Osteocyte (in vitro differentiated cells): ENCODE measurements at places on chromosomes 2 and 18. TPM values are rescaled to one million over a fixed set of nuclear protein-coding genes. Genes with fewer than 3 reads are reported as not detected.

- peak overlapping the region; percentile 28 for H3K27ac ChIP-seq
- no peaks in the 10 kb centered on the region for H3K36me3 ChIP-seq
- H3K4me3 ChIP-seq, result peak overlapping the region; percentile 8
- peaks cover 10% of the 10 kb centered on the region for H3K27me3 ChIP-seq
- DNase-seq, result no peak
Observed at GRCh38 chr2:64179582-64180321, 35.5 kb upstream of the PELI1 start.

DNA sequence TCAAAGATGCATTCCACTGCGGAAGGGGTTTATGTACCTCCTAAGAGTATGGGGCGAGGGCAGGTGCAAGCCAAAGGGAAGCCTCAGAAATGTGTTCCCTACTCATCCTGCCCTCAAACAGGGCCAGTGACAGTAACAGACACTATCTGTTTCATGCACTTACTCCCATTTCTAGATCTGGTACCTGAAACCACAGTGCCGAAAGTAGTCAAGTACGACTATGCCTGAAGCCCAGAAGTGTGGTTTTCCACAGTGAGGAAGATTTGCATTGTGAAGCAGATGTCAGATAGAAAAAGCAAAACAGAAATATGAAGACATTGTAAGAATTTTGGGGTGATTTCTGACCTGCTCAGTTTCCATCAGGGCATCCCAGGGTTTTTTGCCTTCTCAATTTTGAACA lies 748.7 kb downstream of the RNF144A start:
- H3K27ac ChIP-seq, result no peak overlapping the region
- no peaks in the 10 kb centered on the region for H3K36me3 ChIP-seq
- no peaks in the 10 kb centered on the region for H3K4me1 ChIP-seq
- DNase-seq, result no peak
- no peaks in the 10 kb centered on the region for H3K27me3 ChIP-seq
- no peak overlapping the region for H3K4me3 ChIP-seq

The ATP6V1B1 gene
- 6.3 and 6.5 TPM in 2 replicates for total RNA-seq

DNA sequence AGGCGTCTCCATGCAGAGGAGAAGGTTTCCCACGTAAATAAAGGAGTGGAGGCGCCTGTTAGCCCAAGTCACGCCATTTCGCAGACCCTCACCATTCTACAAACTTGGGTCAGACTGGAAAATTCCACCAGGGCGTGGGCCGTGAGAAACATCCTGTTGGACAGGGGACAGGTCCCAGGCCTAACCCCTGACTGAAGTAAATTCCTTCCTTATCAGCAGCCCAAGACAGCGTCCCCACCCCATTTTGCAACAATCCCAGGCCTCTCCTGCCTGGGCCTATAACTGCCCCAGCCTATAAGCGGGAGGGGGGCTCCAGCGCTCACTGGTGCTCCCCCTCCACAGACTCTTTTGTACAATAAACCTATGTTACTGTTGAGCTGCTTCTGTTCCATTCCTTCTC lies 57.3 kb upstream of the CBLN2 start:
- no peak overlapping the region for H3K27ac ChIP-seq
- no peak for DNase-seq
- no peaks in the 10 kb centered on the region for H3K27me3 ChIP-seq
- no peaks in the 10 kb centered on the region for H3K36me3 ChIP-seq
- no peak overlapping the region for H3K4me3 ChIP-seq
- peaks cover 8% of the 10 kb centered on the region for H3K4me1 ChIP-seq

DNA sequence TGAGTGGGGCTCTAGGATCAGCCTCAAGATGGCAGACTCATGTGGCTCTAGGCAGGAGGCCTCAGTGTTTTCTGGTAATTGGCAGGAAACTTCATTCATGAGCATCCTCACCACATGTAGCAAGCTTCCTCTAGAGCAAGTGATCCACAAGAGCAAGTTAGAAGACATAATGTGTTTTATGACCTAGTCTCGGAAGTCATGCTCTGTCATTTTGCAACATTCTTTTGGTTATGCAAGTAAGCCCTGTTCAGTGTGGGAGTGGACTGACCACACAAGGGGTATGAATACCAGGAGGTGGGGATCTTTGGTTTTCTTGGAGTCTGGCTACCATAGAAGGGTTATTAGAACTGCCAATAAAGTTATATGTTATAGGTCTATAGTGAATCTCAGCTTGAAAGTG lies 66.8 kb upstream of the STK39 start:
- no peak overlapping the region for H3K4me3 ChIP-seq
- H3K27ac ChIP-seq, result no peak overlapping the region
- H3K4me1 ChIP-seq, result peaks cover 60% of the 10 kb centered on the region
- peaks cover 2% of the 10 kb centered on the region for H3K36me3 ChIP-seq
- no peak for DNase-seq
- no peaks in the 10 kb centered on the region for H3K27me3 ChIP-seq

DNA sequence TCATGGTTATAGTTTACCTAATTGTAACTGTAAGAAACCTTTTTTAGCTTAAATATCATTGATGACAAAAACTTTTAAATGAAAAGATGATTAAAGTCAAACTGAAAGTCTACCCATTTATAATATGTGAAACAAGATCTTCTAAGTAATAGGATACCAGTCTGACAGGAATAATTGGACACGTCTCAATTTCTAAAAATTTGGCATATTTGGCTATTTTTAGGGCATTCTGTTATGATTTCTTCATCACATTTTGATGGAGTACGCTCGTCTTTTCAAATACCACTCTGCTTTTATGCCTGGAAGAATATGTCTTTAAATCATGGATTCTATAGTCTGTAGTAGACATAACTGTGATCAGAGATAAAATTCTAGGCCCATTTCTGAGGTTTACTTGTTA lies 1.3 kb downstream of the R3HDM1 start:
- peaks cover 26% of the 10 kb centered on the region for H3K4me1 ChIP-seq
- H3K27ac ChIP-seq, result peak overlapping the region; percentile 81
- DNase-seq, result no peak
- no peaks in the 10 kb centered on the region for H3K36me3 ChIP-seq
- no peaks in the 10 kb centered on the region for H3K27me3 ChIP-seq
- H3K4me3 ChIP-seq, result no peak overlapping the region

DNA sequence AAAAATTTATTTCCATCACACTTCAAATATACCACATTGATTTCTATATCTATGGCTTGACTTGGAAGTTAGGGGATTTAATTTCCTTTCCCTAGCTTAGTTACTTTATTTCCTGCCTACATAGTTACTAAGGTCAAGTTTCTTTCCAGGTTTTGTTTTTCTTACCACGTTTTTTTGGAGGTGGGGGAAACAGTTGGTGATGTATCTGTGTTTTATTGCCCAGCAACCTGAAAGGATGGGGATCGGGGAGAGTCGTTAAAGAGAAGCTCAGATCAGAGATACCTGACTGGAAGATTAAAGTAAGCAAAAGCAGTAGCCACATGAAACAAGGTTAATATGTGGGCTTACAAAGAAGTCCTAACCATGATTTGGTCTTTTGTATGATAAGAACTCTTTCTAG lies 127.8 kb downstream of the OSBPL6 start:
- no peak for DNase-seq
- H3K36me3 ChIP-seq, result no peaks in the 10 kb centered on the region
- no peak overlapping the region for H3K4me3 ChIP-seq
- H3K27me3 ChIP-seq, result no peaks in the 10 kb centered on the region
- H3K27ac ChIP-seq, result no peak overlapping the region

DNA sequence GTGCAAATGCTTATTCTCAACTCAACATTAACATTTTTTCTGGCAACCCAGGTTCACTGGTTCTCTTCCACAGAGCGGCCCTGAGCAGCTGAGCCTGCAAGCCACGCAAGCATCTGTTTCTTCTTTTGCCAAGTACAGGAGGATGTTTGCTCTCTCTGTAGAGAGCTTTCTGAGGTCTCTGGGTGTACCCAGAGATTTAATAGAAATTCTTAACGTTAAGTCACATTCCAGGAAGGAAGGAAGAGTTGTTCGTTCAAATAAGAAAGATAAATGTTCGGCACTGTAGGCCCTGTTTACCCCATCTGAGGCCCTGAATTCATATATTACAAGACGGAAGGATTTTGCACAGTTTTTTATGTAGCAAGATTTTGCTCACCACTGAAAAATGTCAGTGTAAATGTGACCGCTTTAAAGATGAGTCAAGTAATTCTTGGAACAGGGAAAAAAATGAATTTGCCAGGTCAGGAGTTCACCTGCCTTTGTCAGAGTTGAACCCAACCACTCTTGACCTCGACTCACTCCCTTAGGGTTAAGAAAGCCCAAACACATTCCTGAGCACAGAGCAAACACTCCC lies 30.1 kb downstream of the KCTD18 start:
- no peak for DNase-seq
- peaks cover 21% of the 10 kb centered on the region for H3K4me1 ChIP-seq
- peaks cover 39% of the 10 kb centered on the region for H3K36me3 ChIP-seq
- H3K4me3 ChIP-seq, result no peak overlapping the region
